Activated CD4-positive, CD25-positive, alpha-beta regulatory T cell treated with anti-CD3 and anti-CD28 coated beads, Interleukin-2, amount 50 U/mL, for 24 hours (primary cell): ENCODE measurements at places on chromosomes 7 and 10.

GRCh38 chr7:84372712-84373111 is 178.1 kb upstream of the SEMA3A start:
- ATAC-seq = no peak

GRCh38 chr10:43000651-43001426 is 76.0 kb upstream of the RET start:
- ATAC-seq = no peak

- no peak for ATAC-seq
These were observed 147.9 kb downstream of the PARD3 start for GRCh38 chr10:34667177-34667576.

DNA sequence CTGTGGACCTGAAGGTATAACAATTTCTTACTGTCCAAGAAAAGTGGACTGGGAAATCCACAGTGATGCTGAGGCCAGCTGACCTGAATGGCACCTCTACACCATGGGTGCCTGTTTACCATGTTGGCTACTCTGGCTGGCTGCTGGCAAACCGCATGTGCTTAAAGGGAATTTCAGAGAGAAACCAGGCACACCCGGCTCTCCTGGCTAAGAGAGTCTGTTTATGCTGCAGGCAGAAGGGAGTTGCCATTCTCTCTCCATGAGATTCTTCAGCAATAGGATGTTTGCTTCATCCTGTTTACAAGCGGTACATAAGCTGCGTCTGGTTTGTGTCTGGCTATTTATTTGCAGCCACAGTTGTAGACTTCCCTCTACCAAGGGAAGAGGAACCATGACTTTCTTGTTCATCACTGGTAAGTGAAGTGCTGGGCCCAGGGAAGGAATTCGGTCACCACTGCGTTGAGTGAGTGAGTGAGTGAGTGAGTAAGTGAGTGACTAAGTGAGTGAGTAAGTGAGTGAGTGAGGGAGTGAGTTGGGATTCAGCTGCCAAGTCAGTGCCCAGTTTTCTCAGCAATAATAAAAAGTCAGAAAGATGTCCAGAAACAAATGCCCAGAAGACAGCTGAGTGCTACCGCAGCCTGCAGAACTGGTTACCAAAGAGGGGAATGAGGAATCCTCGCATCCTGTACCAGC is 90.4 kb downstream of the COBL start:
- ATAC-seq = no peak

DNA sequence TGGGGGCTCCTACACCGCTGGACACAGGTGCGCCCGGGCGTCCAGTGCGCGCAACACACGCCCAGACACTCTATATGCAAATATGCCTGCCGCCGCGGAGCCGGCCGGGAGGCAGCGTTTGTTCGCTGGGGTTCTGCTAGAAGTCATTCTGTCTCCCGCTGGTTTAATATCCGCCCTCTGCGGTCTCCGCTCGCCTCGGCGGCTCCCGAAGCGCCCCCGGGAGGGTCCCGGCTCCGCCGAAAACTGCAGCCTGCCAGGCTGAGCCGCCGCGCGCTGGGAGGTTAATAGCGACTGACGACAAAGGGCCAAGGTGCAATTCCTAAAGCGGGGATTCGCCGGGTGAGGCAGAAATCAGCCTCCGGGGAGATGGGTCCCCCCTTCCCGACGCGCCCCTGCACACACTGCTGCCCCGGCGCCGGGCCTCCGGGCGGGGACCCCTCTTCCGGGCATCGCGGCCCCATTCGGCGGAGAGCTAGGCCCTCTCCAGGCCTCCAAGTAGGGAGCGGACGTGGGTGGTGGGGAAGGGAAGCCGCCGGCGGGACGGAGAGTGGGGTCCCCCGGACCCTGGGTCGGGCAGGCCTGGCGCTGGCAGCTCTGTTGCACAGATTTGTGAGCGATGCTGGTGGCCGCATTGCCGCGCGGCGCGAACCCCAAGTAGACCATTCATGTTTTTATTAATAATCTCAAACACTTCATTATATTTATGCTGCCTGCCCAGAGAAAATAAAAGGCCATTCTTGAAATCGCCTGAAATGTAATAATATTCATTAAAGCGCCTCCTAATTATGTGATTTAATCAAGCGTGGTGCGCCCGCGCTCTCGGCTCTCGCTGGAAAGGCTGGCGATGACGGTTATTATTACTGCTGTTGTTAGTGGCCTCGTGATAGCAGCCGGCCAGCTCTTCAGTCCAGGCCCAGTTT is 9.1 kb downstream of the EN2 start:
- ATAC-seq = no peak

DNA sequence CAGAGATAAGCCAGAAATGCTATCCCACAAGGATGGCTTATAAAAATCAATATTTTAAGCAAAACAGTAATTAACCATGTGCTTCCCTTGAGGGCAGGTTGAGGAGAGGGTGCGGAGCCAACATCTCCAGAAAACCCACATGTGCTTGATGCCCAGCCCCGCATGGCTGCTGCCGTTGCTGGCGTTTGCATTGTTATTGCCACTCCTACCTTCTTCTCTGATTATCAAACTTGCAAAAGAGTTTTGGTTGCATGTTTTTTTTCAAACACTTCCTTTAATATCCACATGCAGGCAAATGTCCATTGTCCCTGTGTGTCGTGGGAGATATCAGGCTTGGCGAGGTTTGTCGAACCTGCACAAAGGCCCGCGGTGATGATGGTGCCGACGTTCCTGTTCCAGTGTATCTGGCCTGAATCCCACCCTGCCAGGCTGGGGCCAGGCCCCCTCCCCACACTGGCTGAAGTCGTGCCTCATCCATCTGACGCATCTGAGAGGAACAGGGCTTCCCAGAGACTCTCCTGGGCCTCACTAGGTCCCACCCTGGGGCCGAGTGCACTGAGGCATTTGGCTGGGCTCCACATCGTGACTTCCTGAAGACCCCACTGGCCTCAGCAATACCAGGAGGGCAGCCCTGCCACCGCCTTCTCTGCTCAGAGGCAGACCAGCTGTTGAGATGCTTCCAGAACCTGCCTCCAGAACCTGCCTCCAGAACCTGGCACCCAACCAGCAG is 40.9 kb downstream of the TCERG1L start:
- no peak for ATAC-seq

- no peak for ATAC-seq
These were observed 80.6 kb upstream of the TBX20 start for GRCh38 chr7:35334506-35334905.

DNA sequence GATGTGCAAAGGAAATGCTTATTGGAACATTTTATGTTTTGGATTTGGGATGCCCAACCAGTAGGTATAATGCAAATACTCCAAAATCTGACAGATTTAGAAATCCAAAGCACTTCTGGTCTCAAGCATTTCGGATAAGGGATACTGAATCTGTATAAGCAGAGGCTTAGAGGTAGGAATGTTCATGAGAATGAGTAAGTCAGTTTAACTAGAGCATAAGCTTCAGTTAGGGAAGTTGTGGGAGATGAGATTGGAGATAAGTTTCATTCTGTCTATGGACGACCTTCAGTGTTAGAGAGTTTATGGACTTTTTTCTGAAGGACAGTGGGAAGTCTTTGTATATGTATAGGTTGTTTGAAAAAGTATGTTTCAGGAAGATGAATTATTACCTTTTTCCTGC is 10.4 kb downstream of the TAX1BP1 start:
- ATAC-seq = no peak

GRCh38 chr7:76282344-76283253 is 19.9 kb upstream of the HSPB1 start:
- ATAC-seq = peak; percentile 40

GRCh38 chr10:102644646-102645387 is 538 bp downstream of the TRIM8 start:
- ATAC-seq = peak; percentile 39

GRCh38 chr10:86344714-86345161 is 21.9 kb downstream of the GRID1 start:
- ATAC-seq = no peak
